ENCODE measurements at places on chromosomes 7 and 10.

DNA sequence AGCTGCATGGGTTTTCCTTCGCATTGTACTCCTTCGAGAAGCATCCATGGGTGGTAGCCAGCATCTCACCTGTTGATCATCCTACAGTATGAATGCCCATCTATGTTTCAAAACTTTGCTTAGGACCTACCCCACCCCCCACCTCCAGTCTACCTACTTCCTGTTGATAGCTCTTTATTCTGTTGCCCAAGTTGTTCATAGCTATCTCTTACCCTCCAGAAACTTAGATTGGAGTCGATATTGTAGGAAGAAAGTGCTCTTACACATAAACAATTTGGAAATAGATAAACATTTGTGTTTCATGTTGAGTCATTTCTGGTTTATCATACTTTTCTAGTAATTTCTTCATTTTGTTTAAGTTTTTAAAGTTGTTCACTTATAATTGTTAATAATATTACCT lies 90.1 kb downstream of the FAS start:
- DNase-seq, result no peak

- DNase-seq, result no peak
Observed at GRCh38 chr7:35878351-35878750, 77.5 kb downstream of the SEPTIN7 start.

- DNase-seq, result no peak
Observed at GRCh38 chr7:106731187-106731586, 70.2 kb upstream of the CCDC71L start.

- no peak for DNase-seq
Observed at GRCh38 chr10:54962134-54962900, 161.3 kb upstream of the PCDH15 start.

- DNase-seq, result no peak
Observed at GRCh38 chr10:132521041-132521465, 16.5 kb upstream of the INPP5A start.

- no peak for DNase-seq
Observed at GRCh38 chr10:103819493-103819892, 35.9 kb downstream of the SH3PXD2A start.

DNA sequence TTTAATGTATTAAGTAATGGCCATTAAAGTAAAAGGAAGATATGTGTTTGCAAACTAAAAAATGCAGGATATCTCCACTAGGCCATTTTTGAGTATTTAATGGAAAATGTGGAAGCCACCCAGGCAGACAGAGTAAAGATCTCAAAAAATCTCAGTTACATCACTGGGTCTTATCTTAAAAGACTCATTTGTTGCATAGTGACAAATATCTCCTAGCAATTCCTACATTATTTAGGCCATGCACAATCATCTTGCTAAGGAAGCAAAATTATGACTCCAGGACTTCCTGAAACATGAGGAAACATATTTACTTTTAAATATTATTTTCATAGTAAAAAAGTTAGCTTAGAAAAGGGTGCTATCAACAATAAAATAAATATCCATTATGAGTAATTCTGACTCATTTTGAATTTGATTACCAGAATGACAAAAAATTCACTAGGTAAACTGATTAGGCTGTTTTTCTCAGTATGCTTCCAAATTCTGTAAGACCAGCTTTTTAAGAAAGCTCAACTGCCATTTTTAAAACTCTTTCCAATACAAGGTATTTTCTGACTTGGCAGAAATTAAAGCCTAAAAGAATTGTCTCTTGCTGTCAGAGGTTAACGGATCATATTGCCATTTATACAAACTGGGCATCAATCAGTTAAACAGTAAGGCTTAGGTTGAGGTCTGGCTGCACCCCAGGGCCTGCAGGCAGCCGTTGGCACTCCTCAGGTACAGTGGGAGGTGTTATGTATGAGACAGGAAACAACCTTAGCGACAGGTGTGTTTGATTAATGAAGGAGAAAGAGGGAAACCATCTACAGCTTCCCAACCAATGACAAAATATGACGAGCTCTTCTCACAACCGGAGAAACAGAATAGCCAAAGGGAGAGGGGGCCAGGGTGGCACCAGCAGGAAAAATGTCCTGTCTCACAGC lies 31.8 kb downstream of the PCLO start:
- no peak for DNase-seq

DNA sequence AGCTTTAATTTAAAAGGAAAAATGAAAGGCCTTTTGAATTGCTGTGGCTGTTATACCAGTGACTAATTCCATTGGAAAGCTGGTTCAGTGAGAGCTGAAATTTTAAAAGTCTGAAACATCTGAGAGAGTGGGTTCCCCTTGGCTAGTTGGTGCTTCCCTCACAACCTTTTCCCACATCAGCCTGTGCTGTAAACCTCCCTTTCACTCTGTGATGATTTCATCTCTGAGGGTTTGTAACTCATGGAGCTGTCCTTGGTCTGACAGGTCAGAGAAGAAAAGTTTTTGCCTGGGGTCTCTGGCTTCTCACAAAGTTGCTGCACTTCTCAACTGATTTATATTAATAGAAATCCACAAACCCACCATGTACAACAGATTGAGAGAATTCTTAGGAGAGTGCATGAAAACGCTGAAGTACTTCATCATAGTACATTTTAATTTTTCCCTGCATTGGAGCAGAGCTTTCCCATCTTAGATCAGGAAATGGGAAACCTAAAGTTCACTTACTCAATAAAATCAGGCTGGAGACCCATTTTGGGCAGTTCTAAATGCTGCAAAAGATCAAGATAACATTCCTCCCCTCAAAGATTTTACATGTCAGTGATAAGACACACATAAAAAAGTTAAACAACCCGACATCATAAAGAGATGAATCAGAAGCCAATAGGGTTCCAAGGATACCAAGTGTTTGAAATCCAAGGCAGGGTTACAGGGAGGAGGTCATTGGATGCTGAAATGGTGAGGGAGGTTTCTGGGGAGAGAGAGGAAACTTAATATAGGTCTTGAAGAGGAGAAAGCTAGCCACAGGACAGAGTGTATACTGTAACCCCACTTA lies 157.0 kb upstream of the MKLN1 start:
- DNase-seq, result no peak

GRCh38 chr7:151777908-151778670 lies 98.8 kb downstream of the PRKAG2 start:
- no peak for DNase-seq

DNA sequence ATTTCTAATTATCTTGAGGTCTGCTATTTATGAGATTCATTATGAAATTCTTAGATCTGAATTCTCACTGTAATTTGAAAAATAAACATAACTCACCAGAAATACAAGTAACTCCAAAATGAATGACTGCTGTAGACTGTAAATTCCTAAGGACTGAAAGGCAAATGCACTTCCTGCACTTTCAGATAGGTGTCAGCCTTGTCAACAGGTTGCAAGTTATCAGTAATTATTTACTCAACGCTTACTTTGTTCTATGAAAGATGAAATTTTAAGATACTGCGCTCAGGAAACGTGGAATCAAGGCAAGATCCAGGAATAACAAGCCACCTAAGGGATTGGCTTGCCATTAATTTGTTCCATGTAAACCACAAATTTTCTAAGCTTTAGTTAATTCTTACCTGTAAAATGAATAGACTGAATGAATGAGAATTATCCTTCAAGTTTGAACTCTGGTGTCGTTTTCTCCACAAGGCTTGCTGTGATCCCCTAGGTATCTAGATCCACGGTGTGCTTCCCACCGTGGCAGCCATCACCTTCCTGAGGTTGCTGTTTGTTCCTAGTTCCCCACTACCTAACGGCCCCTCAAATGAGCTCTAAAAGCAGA lies 12.6 kb downstream of the DHX32 start:
- no peak for DNase-seq

- DNase-seq, result no peak
Observed at GRCh38 chr10:24625778-24626177, 97.9 kb downstream of the ARHGAP21 start.

- no peak for DNase-seq
Observed at GRCh38 chr10:73645251-73645650, 4.0 kb upstream of the MYOZ1 start.

DNA sequence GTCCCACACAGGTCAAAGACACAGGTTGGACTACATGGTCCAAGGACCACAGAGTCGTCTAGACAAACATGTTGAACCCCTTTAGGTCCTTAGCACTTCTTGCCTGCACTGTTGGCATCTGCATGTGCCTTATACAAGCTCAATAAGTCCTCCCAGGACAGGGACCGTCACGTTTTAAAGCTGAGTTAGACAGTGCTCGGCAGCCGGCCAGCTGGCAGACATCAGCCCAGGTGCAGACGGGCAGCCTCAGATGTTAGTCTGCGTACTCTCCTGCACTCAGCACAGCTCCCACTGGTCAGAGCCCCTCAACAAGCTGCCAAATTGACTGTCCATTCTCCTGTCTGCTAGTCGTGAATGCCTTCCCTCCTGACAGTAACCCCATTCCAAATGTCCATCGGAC lies 34.9 kb downstream of the PARP12 start:
- DNase-seq, result no peak

DNA sequence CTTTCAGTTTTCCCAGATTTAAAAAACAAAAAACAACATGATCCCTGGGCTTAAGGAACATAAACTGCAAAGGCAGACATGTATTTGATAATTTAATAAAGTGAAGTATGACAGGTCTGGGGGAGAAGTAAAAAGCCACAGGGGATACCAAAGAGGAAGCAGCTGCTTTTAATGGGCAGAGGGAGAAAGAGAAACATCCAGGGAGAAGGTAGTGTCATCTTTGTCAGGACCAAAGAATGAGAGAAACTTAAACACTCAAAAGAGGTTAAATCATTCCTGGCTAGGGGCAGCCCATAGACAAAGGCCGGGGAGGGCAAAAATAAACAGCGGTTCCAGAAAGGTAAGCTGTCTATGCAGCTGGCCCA lies 94.5 kb downstream of the GRB10 start:
- DNase-seq, result no peak

DNA sequence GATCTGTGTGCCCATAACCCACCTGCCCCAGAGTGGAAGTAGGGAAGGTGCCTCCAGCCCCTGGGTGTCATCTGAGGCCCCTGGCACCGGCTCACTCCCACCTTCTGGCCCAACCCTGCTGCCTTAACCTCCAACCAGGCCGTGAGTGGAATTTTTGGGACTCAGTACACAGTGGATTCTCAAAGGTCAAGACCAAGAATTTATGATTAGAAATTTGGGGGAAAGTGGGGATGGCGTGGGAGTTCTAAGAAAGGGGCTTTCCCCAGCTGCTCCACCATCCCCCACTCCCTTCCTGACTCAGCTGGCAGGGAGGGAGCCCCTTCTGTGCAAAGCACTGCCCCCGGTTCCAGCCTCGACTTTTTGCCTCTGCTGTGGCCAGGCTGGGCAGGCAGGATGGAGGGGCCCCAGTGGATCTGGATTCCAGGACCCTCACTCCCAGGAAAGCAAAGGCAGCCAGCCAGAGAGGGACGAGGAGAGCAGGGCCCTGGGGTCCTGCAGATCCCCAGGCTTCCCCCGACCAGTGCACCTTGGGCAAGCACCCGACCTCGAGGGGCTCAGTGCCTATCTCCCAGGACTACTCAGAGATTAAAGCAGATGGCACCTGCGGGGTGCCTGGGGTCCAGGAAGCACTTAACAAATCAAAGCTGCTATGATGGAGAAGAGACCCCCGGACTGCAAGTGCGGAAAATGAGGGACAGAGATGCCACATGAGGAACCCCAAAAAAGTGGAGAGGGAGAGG lies 12.8 kb downstream of the SPOCK2 start:
- no peak for DNase-seq

GRCh38 chr10:120962756-120963593 lies 111.8 kb downstream of the WDR11 start:
- DNase-seq, result no peak

- no peak for DNase-seq
Observed at GRCh38 chr7:118153551-118154177, 30.3 kb upstream of the LSM8 start.

DNA sequence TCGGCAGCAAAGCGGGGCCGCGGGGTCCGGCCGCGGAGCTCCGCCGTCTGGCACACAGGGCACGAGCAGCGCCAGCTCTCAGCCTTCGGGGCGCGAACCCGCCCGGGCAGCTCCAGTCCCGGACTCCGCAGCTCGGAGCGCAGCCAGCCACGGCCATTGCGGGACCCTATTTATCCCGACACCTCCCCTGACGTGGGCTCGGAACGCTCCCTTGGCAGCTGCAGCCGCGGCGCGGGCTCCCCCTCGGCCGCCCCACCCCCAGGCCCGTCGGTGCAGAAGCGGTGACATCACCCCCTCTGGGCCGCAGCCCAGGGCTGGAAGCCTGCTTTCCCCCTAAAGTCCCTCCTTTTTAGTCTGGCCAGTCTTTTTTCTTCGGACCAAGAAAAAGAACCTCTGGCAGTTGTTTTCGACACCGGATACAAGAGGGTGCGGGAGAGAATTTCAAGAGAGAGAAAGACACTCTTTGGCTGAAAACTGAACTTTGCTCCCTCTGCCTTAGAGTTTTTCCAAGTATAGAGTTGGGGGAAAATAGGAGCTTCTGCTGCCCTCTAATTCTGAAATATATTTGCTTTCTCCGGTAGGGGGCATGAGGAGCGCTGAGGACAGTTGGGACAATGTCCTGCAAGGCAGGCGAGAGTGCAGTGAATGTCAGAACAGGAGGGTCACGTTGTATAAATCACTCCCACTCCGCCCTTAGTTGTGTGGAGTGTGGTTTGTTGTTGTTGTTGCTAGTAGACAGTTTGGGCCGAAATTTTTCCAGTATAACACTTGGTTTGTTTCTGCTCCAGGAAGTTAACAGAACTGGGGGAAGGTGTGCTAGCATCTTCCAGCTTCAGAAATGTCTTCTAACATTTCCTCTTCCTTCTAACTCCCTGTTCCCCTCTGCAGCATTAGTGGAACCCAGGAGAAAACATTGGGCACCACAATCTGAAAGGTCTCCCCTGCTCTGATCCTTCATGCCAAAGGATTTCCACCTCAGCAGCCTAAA lies at the start of gene SFRP4:
Gene SFRP4, minus strand, starts transcription at position 145 of the 988 bp plus-strand sequence. CDS start 280 bp downstream, outside the sequence.
- DNase-seq, result no peak

GRCh38 chr10:67934336-67934735 lies 49.9 kb downstream of the SIRT1 start:
- DNase-seq, result no peak

DNA sequence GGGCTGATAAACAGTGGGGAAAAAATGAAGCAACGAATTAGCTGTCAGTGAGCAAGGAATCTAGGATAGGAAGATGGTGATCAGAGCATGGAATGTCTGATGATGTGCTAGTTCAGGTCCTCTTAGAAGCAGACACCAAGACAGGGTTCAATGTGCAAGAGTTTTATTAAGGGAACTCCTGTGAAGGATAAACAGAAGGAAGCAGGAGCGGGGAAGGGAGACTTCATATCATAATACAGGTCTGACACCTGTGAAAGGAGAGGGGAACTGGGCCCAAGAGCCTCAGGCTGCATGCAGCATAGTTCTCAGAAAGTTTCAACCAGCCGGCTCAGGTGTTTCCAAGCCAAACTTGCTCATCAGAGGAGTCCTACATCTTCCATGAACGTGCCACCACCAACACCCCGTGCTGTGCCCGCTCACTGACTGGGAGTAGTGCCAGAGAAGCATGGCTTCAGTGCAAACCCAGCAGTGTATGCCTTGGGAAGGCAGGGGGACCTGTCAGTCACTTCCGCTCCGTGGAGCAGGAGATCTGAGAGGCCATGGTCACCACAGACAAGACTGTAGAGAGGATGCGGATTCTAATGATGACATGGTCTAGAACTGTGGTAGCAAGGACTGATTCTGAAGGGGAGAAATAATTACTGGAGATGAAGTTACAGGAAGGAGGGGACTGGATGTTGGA lies 45.8 kb downstream of the ZNF800 start:
- DNase-seq, result no peak
